ENCODE measurements at places on chromosomes 1 and 21.

DNA sequence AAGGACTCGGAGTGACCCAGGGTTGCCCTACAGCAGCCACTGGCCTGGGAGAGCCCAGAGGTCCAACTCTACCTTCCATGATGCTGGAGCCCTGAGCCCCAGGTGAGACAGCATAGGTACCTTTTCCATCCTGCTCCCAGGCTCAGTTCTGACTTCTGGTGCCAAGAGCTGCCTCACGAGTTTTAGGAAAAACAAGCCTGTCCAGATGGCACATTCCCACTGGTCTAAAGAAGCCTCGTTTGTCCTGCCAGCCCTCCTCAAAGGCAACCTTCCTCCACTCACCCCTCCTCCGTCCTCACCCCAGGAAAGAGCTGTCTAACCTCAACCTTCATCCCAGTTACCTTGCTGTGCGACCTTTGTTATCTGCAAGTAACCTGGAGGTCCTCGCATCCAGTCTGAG, 53.5 kb upstream of the PRELP start:
- no peak for DNase-seq

DNA sequence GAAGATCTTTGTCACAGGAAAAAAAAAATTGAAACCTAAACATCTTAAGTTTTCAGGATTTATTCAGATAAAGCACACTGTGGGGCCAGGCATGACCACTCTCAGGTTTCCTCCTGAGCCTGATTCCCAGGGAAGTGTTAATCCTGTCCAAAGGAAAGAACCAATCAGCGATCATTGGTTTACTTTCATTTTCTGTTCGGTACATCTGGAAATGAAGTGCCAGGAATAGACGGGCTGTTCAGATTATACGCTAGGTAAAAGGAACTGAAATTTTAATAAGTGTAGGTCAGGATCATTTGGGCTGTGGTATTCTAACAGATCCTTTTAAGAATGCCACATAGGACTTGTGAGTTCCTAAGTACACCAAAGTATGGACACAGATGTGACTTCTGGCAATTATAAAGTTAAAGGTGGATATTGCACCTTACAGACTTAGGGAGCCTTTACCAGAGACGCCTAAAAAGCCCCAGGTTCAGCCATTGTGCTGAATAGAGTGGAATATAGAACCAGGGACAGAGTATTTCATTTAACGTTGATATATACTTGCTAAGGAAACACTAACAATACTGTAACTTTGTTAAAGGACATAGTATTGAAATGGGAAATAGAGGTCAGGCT, 9.3 kb upstream of the CACYBP start:
- no peak for DNase-seq

DNA sequence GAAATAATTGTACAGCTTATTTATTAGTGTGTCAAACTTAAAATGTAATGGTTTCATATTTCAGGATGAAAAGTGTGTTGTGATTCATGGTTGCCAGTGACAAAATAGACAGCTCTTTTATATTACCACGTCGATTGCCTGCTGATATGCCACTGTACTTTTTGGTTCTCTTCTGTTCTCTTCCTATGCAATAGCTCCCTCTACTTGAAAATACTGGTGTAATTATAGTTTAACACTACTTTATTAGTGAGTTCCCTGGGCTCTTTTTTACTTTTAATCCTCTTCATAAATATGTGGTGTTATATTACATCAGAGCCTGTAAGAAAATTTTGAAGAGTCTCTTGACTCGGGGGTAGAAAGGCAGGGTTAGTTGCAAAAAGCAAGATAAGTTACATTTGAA, 111.3 kb downstream of the PATJ start:
- DNase-seq = no peak

GRCh38 chr1:51558375-51558924, 39.4 kb upstream of the EPS15 start:
- DNase-seq = no peak

- DNase-seq = no peak
Measured at GRCh38 chr1:18938707-18939070, 17.8 kb downstream of the IFFO2 start.

GRCh38 chr21:42221581-42222345, 2.8 kb downstream of the ABCG1 start:
- DNase-seq = no peak

- DNase-seq = no peak
Measured at GRCh38 chr1:234229581-234230387, 143.5 kb upstream of the COA6 start.

- DNase-seq = no peak
Measured at GRCh38 chr1:201266774-201267173, 16.5 kb upstream of the PKP1 start.
